T-helper 2 cell (primary cell): ENCODE measurements at places on chromosomes 2 and 18.

GRCh38 chr2:6864923-6865345 is 773 bp downstream of the CMPK2 start:
- DNase-seq = peak; percentile 8

DNA sequence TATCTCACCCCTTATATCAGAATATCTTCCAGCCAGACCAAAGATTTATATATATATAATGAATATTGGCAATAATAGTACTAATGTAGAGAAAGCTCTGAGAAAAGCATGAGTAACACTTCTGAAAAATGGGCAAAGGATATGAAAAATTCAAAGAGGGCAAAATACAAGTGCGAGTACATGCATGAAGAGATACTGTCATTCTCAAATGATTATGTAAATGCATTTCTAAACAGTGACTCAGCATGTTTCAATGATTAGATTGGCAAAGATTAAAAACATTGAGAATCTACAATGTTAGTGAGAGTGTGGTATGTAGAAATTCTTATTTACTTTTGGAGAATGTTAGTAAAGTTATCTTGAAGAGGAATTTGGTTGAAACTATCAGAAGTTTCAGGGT is 118.3 kb upstream of the NEDD4L start:
- no peak for DNase-seq

GRCh38 chr2:160277151-160277550 is 77.1 kb upstream of the ITGB6 start:
- DNase-seq = no peak

GRCh38 chr2:72953528-72953927 is 36.2 kb downstream of the EMX1 start:
- DNase-seq = no peak

- no peak for DNase-seq
These were observed 92.6 kb upstream of the MGAT4A start for GRCh38 chr2:98823196-98824170.

DNA sequence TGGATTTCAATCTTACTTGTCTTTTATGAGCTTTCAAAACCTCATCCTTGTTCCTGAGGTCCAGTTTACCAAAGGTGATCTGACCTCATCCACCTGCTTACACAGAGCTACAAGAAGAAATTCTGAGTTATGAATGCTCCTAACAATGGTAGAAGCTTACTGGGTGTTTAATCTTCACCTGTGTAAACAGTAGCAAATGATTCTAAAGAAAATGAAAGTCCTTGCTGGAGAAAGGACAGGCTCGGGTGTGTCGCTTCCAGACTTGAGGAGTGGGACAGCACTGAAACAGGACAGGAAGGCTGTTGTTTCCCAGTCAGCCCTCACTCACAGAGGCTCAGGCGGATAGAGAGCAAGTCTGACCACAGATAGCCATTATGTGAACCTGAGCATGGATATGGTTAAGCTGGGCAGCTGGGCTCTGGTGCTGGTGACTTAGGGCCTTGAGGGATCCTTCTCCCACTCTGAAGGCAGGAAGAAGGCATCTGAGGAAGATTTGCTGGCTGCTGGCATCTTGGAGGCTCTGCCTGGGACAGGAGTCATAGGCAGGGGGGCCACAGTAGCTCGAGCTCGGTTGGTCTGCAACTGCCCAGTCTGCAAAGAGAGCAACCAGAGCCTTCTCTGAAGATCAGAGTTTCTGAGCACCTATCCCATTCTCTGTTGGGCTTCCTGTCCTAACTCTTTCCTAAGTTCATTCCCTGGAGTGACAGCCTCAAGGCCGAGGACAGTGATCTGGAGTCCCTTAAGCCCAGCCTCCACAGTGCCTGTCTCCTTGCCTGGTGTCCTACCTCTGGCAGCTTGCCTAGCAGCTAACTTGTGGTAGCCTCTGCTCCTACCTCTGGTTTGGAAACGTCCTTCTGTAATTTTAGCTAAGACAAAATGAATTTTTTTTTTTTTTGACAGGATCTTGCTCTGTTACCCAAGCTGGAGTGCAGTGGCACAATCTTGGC is 4.0 kb downstream of the DOK1 start:
- no peak for DNase-seq

DNA sequence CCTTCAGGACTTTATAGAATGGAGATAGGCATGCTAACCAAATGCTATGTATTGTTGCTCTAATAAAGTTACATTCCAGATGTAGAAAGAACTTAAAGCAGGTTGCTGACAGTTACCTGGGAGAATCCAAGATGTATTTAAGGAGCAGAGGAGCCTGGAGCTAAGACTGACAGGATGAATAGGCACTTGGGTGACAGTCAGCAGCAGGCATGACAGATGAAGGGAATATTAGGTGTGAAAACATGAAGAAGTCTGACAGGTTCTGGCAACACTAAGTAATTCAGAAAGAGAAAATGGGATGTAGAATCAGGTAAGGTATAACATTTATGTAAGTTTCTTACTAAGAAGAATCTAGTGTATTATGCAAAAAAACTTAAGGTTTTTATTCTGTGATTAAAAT is 232.0 kb downstream of the DSC3 start:
- no peak for DNase-seq
